ENCODE measurements at places on chromosomes 1 and 21. TPM values are rescaled to one million over a fixed set of nuclear protein-coding genes. Genes with fewer than 3 reads are reported as not detected.

DNA sequence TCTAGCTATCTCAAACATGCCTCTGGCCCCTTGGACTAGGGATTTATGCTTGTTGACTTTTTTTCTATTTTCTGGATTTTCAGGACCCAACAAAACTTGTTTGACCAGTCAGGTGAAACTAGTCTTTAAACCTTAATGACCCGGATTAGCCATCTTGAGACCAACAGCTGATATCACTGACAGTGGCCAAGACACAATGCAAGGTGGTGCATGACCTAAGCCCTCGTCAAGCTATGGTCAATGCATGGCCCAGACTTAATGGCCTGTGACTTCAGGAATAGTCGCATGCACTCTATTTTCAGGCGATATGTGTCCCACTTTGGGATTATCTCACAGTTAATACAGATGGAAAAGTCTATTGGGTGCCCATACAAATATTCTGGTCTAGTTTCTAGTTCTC, 190.4 kb downstream of the ZBTB18 start:
- H3K27me3 ChIP-seq: no peaks in the 10 kb centered on the region
- no peak overlapping the region for H3K27ac ChIP-seq
- no peak overlapping the region for H3K4me3 ChIP-seq

- no peak overlapping the region for H3K4me3 ChIP-seq
- no peaks in the 10 kb centered on the region for H3K27me3 ChIP-seq
- no peak overlapping the region for H3K27ac ChIP-seq
- H3K36me3 ChIP-seq: peaks cover 44% of the 10 kb centered on the region
- peaks cover 27% of the 10 kb centered on the region for H3K4me1 ChIP-seq
- no peak for DNase-seq
These were observed 33.2 kb downstream of the SSBP3 start for GRCh38 chr1:54372978-54373377.

- H3K27ac ChIP-seq: no peak overlapping the region
- DNase-seq: no peak
- H3K4me1 ChIP-seq: peaks cover 9% of the 10 kb centered on the region
- peaks cover 17% of the 10 kb centered on the region for H3K36me3 ChIP-seq
- no peak overlapping the region for H3K4me3 ChIP-seq
- no peaks in the 10 kb centered on the region for H3K27me3 ChIP-seq
These were observed 152.8 kb upstream of the UBE2U start for GRCh38 chr1:64050601-64051000.

GRCh38 chr1:2445823-2446215, 30.3 kb upstream of the PLCH2 start:
- DNase-seq: no peak
- no peak overlapping the region for H3K4me3 ChIP-seq
- H3K27ac ChIP-seq: no peak overlapping the region
- H3K36me3 ChIP-seq: no peaks in the 10 kb centered on the region

DNA sequence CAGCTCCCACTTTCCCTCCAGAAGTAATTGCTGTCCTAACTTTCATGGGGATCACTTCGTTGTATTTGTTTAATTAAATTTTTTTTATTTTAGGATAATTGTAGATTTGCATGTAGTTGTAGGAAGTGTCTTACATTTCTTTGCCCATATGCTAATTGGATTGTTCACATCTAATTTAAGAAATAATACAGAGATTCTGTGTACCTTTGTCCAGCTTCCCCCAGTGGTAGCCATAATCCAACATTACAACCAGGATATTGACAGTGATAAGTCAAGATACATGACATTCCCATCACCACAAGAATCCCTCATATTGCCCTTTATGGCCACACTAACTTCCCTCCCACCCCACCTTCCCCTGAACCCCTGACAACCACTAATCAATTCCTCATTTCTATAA, 136.6 kb downstream of the PRDM2 start:
- H3K36me3 ChIP-seq: no peaks in the 10 kb centered on the region
- no peaks in the 10 kb centered on the region for H3K4me1 ChIP-seq
- DNase-seq: no peak
- no peak overlapping the region for H3K4me3 ChIP-seq
- H3K27me3 ChIP-seq: no peaks in the 10 kb centered on the region
- no peak overlapping the region for H3K27ac ChIP-seq

The ZMYM4 gene
- total RNA-seq: 66.9 TPM

The CAMK1G gene
- total RNA-seq: 0.20 TPM

The DENND2C gene
- 3.4 TPM for total RNA-seq

The ALG6 gene
- total RNA-seq: 21.4 TPM

The YBX1 gene
- 1,029 TPM for total RNA-seq

The TRABD2B gene
- 2.3 TPM for total RNA-seq
